NK-92 treated with Interleukin-12 subunit alpha and Interleukin-12 subunit beta, amount 100 ng/mL, for 24 hours (cell line): ENCODE measurements at places on chromosomes 6 and 20.

- no peak for DNase-seq
Observed at GRCh38 chr20:46206025-46206424, 87.9 kb downstream of the CD40 start.

- DNase-seq = no peak
Observed at GRCh38 chr20:48776306-48776705, 51.5 kb downstream of the PREX1 start.

DNA sequence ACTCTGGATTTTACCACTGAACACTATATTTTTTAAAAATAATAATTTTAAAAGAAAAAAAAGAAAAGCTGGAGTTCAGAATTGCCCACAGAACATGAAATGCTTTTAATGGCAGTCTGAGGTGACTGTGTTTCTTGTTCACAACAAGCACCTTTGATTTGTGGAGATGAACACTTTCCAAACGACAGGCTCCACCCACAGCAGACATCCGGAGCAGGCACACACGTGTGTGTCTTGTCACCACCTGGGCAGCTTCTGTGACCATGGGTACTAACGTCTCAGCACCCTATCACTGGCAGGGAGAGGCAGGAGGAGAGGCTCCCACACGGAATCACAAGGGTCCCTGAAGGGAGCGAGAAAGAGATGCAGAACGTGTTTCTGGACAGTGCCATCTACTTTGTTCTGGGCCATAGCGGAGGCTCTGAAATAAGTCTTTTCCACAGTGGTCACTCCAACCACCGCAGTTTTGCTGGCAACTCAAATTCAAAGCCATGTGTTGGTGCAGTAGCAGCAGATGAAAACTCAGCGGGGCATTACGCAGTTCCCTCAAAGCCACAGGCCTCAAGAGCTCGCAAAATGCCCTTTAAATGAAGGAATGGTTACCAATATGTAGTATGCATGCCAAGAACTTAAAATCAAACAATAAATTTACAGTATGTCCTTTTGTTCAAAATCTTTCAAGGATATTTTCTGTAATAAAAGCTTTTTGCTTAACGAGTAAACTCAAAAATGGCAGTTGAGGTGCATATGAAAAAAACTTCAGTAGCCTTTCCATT is 242.2 kb downstream of the FOXC1 start:
- no peak for DNase-seq

- no peak for DNase-seq
Observed at GRCh38 chr6:155654474-155654873, 198.8 kb upstream of the NOX3 start.

GRCh38 chr6:109458774-109459531 is 3.4 kb upstream of the MICAL1 start:
- DNase-seq = peak; percentile 57

DNA sequence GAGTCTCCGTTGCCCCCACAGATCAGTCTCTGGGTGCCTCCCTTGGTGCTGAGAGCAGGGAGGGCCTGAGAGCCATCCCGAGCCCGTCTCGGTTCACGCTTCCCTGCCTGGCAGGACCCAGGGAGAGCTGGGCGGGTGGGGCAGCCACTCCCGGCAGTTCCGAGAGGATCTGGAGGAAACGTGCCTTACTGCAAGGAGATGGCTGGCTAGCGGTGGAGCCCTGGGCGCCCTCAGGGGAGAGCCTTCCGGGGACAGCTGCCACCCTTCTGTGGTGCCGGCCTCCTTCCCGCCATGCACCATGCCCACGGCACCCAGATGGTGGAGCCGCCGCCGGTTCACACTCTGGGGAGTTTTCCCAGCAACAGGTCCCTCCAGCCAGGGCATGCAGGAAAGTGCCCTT is 45.8 kb upstream of the SLCO4A1 start:
- no peak for DNase-seq

- no peak for DNase-seq
Observed at GRCh38 chr6:153092082-153093013, 38.7 kb downstream of the RGS17 start.

- no peak for DNase-seq
Observed at GRCh38 chr6:900716-901605, 208.0 kb upstream of the EXOC2 start.
